Naive thymus-derived CD4-positive, alpha-beta T cell (primary cell): ENCODE measurements at places on chromosomes 7 and 10.

- H3K27me3 ChIP-seq, result no peaks in the 10 kb centered on the region
- H3K27ac ChIP-seq, result no peak overlapping the region
- H3K4me3 ChIP-seq, result no peak overlapping the region
- H3K36me3 ChIP-seq, result no peaks in the 10 kb centered on the region
- DNase-seq, result no peak
- no peaks in the 10 kb centered on the region for H3K4me1 ChIP-seq
Measured at GRCh38 chr7:15593382-15593781, 31.6 kb upstream of the AGMO start.

DNA sequence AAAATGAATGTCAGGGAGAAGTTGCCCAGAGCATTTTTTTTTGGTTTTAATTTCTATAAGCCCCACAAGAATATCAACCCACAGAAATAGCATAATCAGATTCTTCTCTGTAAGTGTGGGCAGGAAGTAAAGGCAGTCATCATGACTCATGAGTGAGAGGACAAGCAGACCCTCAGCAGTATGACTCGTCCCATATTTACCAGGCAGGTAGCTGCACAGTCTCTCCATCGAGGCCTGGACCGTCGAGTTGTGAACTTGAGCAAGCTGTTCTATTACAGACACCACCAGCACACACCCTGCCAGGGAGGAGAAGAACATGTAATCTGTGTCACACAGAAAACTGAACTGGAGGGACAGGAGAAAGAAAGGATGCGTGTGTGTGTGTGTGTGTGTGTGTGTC lies 37.8 kb downstream of the AOAH start:
- H3K27me3 ChIP-seq, result no peaks in the 10 kb centered on the region
- no peaks in the 10 kb centered on the region for H3K36me3 ChIP-seq
- H3K4me1 ChIP-seq, result peaks cover 7% of the 10 kb centered on the region
- DNase-seq, result no peak

GRCh38 chr10:92479547-92479946 lies 94.3 kb downstream of the IDE start:
- DNase-seq, result no peak
- H3K27ac ChIP-seq, result no peak overlapping the region
- no peak overlapping the region for H3K4me3 ChIP-seq
- H3K27me3 ChIP-seq, result no peaks in the 10 kb centered on the region
- H3K4me1 ChIP-seq, result no peaks in the 10 kb centered on the region
- H3K36me3 ChIP-seq, result peaks cover 4% of the 10 kb centered on the region

DNA sequence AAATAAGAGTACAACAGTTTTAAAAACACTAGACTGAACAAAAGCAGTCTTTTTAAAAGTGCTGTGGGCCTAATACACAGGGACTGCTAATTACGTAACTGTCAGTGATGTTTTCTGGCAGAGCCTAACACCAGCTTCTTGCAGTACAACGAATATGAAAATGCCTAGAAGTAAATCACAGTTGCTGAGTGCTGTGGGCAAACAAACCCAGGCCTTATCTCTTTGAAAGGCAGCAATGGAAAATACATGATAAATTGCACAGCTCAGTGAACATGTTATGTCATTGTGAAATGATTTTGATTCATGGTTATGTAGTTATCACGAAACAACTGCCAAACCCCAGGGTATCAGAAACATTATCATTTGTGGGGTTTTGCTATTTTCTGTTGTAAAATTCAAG lies 428.4 kb downstream of the GFRA1 start:
- H3K4me3 ChIP-seq, result no peak overlapping the region
- DNase-seq, result no peak
- no peak overlapping the region for H3K27ac ChIP-seq
- no peaks in the 10 kb centered on the region for H3K4me1 ChIP-seq
- no peaks in the 10 kb centered on the region for H3K27me3 ChIP-seq
- no peaks in the 10 kb centered on the region for H3K36me3 ChIP-seq

- no peaks in the 10 kb centered on the region for H3K36me3 ChIP-seq
- no peaks in the 10 kb centered on the region for H3K27me3 ChIP-seq
Measured at GRCh38 chr7:87312215-87312865, 33.1 kb upstream of the CROT start.

DNA sequence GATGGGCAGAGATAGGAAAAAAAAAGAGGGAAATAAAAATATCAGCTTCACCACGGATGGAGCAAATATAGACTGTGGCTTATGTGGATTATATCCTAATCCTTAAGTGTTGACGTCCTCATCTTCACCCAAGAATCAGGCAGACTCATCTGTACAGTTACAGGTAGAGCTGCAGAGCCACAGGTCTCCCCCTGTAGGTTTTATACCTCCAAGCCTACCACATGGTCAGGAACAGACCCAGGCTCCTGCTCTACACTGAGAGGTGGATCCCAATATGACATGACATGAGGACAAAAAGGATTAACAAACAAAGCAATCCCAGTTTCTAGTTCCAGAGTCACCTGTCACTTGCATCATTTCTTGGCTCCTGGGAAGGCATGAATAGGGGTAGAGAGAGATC lies 400.8 kb downstream of the SEMA3D start:
- H3K27ac ChIP-seq, result no peak overlapping the region
- no peaks in the 10 kb centered on the region for H3K4me1 ChIP-seq
- H3K27me3 ChIP-seq, result no peaks in the 10 kb centered on the region
- no peak for DNase-seq
- no peaks in the 10 kb centered on the region for H3K36me3 ChIP-seq
- H3K4me3 ChIP-seq, result no peak overlapping the region

- no peaks in the 10 kb centered on the region for H3K36me3 ChIP-seq
- no peaks in the 10 kb centered on the region for H3K27me3 ChIP-seq
- no peak overlapping the region for H3K4me3 ChIP-seq
- H3K27ac ChIP-seq, result no peak overlapping the region
Measured at GRCh38 chr10:122121059-122121458, 132.1 kb downstream of the TACC2 start.

- no peak overlapping the region for H3K4me3 ChIP-seq
- no peak for DNase-seq
- no peak overlapping the region for H3K27ac ChIP-seq
- no peaks in the 10 kb centered on the region for H3K4me1 ChIP-seq
- H3K27me3 ChIP-seq, result no peaks in the 10 kb centered on the region
Measured at GRCh38 chr10:80870282-80870681, 332.6 kb downstream of the SH2D4B start.

- H3K27ac ChIP-seq, result no peak overlapping the region
- DNase-seq, result no peak
- no peaks in the 10 kb centered on the region for H3K4me1 ChIP-seq
- H3K4me3 ChIP-seq, result no peak overlapping the region
- no peaks in the 10 kb centered on the region for H3K36me3 ChIP-seq
Measured at GRCh38 chr10:371515-371914, 236.3 kb downstream of the ZMYND11 start.

DNA sequence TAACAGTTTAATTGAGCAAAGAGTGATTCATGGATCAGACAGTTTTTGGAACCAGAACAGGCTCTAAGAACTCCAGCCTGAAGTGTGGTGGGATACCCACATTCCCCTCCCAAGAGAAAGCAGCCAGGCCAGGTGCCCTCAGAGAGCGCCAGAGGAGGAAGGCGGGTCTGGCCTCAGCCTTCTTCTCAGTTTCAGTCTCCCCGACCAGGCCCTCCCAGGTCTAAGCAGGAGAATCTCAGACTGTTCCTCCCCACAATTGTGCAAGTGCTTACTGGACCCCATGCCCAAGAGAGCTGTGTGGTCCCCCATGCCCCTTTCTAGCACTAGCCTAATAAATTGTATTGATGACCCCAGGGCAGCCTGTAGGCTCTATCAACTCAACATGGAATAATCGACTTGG lies 25.6 kb downstream of the PPIF start:
- H3K36me3 ChIP-seq, result no peaks in the 10 kb centered on the region
- H3K4me1 ChIP-seq, result peaks cover 5% of the 10 kb centered on the region
- no peaks in the 10 kb centered on the region for H3K27me3 ChIP-seq
- no peak overlapping the region for H3K4me3 ChIP-seq
- DNase-seq, result no peak
- no peak overlapping the region for H3K27ac ChIP-seq

- no peaks in the 10 kb centered on the region for H3K4me1 ChIP-seq
- H3K27ac ChIP-seq, result no peak overlapping the region
- no peaks in the 10 kb centered on the region for H3K27me3 ChIP-seq
- DNase-seq, result no peak
- no peaks in the 10 kb centered on the region for H3K36me3 ChIP-seq
Measured at GRCh38 chr10:82378146-82378545, 503.2 kb downstream of the NRG3 start.

DNA sequence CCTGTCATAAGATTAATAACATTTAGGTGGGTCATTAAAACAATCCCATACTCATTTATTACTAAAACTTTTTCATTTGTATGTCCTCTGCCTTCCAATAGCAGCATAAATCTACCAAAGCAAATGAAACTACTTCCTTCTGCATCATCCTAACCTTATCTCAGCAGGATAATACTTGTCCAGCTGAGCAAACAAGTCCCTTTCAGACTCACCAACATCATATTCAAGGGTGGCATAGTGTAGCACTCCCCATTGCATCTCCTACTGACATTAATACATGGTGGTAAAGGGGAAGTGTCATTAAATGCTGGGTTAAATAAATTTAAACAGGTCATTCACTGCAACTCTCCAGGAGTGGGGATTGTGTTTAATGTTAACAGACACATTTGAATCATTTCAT lies 3.4 kb upstream of the MINDY3 start:
- DNase-seq, result no peak
- H3K4me1 ChIP-seq, result peaks cover 10% of the 10 kb centered on the region

DNA sequence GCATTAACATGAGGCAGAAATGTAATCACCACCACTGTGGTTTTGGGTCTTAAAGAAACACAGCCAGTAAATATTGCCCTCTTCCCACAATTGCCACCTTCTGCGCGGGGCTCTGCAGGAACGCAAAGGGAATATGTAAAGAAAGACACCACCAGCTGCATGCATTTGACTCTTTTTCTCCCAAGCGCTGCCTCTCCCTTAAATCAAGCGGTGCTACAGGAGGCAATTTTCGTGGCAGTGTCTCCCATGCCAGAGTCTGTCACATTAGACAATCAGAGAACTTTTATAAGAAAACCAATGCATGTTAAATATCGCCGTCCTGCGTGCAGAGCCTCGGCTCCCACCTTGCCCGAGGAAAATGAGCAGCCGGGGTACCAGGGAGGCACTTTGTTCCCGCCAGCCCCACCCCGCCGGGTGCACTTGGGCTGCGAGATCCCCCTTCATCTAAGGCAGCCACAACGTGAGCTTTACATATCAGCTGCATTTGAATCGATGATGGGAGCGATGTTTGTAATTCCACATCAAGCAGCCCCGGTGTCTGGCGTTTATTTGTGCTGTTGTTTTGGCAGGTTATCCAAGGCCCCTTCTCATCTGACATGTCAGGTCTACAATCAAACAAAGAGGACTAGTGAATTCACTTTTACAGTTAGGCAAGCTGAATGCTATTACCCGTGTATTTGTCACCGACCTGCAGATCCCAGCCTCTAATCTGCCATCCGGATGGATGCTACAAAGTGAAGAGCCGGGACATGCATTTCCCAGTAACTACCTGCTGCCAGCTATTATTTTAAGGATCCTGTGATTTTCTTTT lies 72.3 kb upstream of the MGMT start:
- no peak overlapping the region for H3K4me3 ChIP-seq
- H3K27me3 ChIP-seq, result no peaks in the 10 kb centered on the region
- H3K36me3 ChIP-seq, result no peaks in the 10 kb centered on the region

DNA sequence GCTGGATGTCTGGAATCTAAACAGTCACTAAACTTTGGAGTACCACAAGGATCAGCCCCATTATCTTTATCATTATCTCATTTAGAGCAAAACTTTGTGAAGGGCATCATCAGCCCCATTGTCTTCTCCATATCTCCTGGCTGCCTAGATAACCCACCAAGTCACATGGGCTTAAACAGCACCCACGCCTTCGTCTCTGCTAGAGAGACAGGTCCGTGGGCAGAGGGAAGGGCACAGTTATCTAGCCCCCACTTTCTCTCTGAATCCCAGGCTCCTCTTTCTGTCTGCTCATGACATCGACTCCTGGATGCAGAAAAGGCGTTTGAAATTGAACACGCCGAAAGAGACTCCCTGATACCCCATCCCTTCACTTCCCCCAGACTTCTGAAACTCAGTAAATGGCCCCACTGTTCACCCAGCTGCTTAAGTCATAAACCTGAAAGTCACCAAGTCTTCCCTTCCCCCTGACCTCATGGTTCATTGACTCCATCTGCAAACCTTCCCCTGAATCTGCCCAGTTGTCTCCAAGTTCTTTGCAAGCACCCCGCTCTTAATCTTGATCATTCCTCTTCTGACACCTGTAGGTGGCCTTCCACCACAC lies 20.9 kb upstream of the PARD3 start:
- no peaks in the 10 kb centered on the region for H3K27me3 ChIP-seq
- DNase-seq, result no peak
- H3K36me3 ChIP-seq, result no peaks in the 10 kb centered on the region
- H3K4me1 ChIP-seq, result no peaks in the 10 kb centered on the region
- H3K4me3 ChIP-seq, result no peak overlapping the region

- no peaks in the 10 kb centered on the region for H3K36me3 ChIP-seq
- no peaks in the 10 kb centered on the region for H3K4me1 ChIP-seq
- no peak overlapping the region for H3K27ac ChIP-seq
- DNase-seq, result no peak
- no peaks in the 10 kb centered on the region for H3K27me3 ChIP-seq
Measured at GRCh38 chr10:129869596-129870473, 94.2 kb downstream of the EBF3 start.

DNA sequence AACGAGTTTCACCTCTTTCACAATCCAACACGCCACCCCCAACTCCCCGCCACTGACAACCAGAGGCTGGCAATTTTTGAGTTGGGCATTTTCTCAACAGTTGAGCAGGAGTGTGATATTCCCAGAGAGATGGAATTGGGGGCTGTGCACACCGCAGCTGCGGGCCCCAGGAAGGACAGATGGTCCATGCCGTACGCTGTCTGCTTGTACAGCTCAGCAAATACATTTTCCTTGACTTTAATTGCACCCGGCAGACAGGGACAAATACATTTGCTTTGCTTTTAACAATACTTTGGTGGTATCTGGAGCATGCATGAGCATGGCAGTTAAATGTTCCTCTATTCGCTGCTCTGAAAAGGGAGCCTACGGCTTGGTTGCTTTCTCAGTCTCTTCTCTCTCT lies 354.2 kb upstream of the DPP6 start:
- no peak overlapping the region for H3K27ac ChIP-seq
- no peaks in the 10 kb centered on the region for H3K27me3 ChIP-seq
- no peaks in the 10 kb centered on the region for H3K4me1 ChIP-seq
- no peak for DNase-seq

GRCh38 chr10:44373341-44373995 lies 11.4 kb downstream of the CXCL12 start:
- H3K4me3 ChIP-seq, result no peak overlapping the region
- no peak for DNase-seq
- H3K4me1 ChIP-seq, result no peaks in the 10 kb centered on the region
- H3K27me3 ChIP-seq, result no peaks in the 10 kb centered on the region
